ENCODE measurements at places on chromosomes 4 and X.

- DNase-seq = no peak
Measured at GRCh38 chrX:108347800-108348199, 90.4 kb downstream of the COL4A6 start.

DNA sequence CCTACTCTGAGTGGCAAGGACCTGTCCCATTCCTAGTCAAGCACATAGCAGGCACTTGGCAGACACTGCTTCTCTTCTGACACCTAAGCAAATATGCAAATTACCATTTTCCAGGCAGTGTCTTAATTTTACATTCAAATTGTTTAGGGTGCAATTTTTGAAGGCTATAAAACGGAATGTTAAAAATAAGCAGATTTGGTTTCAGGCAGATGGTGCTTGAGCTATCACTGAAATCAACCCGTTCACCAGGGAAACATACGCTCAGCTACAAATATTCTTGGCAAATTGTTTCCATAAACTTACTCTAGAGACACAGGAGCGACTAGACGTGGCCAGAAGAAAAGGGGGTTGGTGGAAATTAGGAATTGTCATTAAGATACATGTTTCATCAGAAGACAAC, 45.7 kb downstream of the BEND2 start:
- DNase-seq = no peak

- no peak for DNase-seq
Measured at GRCh38 chr4:26839534-26839951, 21.1 kb upstream of the STIM2 start.

- DNase-seq = peak; percentile 97
Measured at GRCh38 chr4:138405934-138406567, 163.9 kb upstream of the SLC7A11 start.

- DNase-seq = peak; percentile 43
Measured at GRCh38 chrX:23900220-23900797, 7.4 kb downstream of the APOO start.

- no peak for DNase-seq
Measured at GRCh38 chrX:48948589-48948988, 8.8 kb downstream of the OTUD5 start.

- DNase-seq = no peak
Measured at GRCh38 chrX:65551086-65551485, 16.5 kb upstream of the LAS1L start.

GRCh38 chr4:41567186-41567585, 29.2 kb downstream of the LIMCH1 start:
- DNase-seq = no peak

DNA sequence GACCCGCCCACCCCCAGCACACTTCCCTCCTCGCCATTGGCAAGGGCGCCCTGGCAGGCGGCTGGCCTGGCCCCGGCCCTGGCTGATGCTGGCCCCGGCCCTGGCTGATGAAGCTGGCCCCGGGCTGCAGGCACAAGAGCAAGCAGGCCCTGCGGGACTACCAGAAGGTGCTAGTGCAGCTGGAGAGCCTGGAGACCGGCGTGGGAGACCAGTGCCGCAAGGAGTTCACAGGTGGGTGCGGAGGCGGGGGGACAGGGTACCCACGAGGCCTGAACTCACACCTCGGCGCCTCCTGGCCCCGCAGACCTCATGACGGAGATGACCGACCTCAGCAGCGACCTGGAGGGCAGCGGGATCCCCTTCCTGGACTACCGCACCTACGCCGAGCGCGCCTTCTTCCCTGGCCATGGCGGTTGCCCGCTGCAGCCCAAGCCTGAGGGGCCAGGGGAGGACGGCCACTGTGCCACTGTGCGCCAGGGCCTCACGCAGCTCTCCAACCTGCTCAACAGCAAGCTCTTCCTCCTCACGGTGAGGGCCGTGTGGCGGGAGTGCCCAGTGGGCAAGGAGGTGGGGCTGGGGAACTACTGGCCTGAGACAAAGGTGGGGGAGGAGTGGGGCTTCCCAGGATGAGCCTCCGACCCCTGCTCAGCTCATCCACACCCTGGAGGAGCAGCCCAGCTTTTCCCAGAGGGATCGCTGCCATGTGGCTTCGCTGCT, 6.1 kb upstream of the SRPK3 start:
- no peak for DNase-seq

GRCh38 chrX:13076176-13076961, 31.9 kb upstream of the FAM9C start:
- no peak for DNase-seq

DNA sequence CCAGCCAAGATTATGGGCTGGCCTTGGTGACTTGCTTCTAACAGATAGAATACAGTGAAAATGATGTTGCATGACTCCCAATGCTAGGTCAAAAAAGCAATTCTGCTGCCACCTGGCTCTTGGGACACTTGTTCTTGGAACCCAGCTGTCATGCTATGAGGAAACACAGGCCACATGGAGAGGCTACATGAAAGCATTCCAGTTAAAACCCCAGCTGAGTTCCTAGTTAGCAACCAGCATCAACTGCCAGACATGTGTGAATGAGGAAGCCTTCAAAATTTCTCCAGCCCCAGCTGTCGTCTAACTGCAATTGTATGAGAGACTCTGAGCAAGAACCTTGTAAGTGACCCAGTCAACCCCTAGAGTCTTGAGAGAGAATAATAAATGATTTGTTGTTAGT, 105.2 kb upstream of the FGF16 start:
- peak; percentile 12 for DNase-seq

- no peak for DNase-seq
Measured at GRCh38 chrX:134591502-134591901, 66.8 kb downstream of the PLAC1 start.

- DNase-seq = no peak
Measured at GRCh38 chrX:90617710-90618325, 696.1 kb downstream of the TGIF2LX start.

DNA sequence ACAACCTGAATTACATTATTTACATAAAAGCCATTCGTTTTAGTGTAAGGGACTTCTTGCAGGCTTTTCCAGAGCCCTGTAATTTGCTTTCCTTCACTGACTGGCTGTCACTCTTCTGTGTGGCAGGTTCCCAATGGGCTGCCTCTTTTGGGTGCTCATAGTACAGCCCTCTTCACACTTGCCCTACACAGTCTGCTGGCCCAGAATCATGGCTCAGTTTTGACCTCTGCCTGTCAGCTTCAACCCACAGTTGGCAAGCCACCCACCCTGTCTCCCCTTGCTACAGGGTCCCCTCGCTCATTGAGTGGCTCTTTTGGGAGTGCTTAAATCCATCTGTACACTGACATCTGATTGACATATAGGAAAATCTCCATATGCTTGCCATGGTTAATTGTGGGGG, 97.9 kb downstream of the GBA3 start:
- no peak for DNase-seq

DNA sequence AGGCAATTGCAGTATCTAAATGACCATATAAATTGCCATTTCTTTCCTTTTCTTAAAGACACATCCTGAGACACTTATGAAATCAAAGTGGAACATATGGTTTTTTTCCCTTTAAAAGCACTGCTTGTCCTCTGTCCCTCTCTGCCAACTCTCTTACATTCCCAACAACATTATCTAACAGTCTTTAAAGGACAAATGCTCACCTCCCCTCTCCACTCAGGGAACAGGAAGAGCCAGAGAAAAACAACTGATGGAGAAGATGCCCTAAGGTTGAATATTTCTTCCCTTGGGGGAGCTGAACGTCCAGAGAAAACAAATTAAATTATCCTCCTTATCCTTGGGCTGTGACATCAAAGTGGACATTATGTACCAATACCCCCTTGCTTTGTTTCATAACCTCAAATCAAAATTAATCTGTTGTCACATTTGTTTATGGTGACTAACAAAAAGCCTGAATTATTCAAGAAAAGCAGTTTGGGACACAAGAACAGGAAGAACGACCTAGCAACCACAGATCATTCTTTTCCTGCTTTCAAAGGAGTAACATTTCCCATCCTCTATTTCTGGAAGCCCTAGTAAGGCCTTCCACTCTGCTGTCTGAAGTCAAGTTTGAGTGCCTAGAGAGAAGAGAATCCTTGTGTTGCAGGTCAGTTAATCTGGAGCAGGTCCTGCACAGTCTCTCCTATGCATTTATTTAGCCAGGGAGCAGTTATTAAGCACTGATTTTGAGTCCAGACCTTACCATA, 52.6 kb upstream of the PAGE1 start:
- no peak for DNase-seq

GRCh38 chrX:153517946-153518834, 748 bp downstream of the ATP2B3 start:
- DNase-seq = no peak

GRCh38 chrX:13051529-13052172, 7.2 kb upstream of the FAM9C start:
- peak; percentile 19 for DNase-seq

DNA sequence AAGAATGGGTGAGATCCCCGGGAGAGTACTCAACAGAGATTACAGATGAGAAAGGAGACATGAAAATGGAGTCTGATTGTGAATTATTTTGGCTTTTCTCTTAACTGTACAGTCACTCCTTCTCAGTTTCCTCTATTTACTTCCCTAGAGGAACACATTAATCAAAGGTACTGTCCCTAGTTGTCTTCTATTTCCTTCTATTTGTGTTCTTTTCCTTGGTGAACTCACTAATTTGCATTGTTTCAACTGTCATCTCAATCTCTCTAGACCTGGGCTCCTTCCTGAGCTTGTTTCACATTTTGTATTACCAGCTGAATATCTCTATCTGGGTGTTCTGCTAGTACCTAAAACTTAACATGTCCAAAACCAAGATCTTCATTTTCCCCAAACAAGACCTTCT, 59.8 kb downstream of the ABCB7 start:
- DNase-seq = no peak

- DNase-seq = peak; percentile 18
Measured at GRCh38 chr4:105709081-105709450, 482 bp downstream of the GSTCD start.

DNA sequence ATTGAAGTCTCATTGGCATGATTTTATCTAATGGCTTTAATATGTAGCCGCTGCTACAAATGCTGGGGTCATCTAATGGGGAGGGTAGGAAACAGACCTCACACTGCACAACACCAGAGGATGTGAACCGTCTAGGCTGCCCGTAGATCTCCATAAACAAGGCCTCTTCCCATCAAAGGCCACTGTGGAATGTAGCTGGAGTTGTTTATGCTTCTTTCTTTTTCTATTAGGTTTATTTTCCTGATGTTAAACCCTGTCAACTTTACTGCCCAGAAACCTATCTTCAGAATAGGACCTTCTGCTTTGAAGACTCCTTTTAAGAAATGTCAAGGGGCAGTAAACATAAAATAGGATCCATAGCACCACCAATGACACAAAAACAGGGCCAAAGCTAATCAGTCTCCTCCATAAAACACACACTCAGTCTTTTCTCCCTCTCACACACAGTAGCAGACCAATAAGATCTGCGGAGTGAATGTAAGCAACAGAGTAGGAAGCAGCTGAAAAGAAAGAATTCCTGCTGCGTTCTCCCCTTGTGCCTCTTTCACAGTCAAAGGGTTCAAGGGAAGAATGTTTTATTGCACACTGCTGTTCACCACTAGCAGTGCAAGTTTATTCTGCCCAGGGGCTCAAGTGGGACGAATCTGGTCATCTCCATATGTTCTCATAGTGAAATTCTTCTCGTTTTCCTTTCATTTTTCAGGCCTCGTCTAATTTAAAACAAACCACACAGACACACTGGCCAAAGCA, 72.2 kb downstream of the MAML3 start:
- DNase-seq = no peak

- peak; percentile 22 for DNase-seq
Measured at GRCh38 chrX:52271206-52271605, 86.5 kb downstream of the MAGED4 start.

DNA sequence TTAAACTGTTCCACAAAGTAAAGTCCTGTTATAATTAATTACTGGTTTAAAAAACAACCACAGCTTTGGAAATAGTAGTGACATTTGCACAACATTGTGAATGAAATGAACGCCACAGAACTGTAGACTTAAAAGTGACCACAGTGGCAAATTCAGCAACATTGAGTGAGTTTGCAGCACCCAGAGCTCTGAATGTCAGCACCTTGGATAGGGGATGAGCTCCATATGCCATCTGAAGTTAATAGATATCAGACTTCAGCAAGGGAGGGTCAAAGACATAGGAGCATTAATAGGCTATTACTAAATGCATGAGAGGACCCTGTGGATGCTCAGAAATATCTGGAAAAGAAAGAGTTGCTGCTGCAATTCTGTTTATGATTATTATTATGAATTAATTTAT, 55.3 kb upstream of the KCNIP4 start:
- DNase-seq = no peak

DNA sequence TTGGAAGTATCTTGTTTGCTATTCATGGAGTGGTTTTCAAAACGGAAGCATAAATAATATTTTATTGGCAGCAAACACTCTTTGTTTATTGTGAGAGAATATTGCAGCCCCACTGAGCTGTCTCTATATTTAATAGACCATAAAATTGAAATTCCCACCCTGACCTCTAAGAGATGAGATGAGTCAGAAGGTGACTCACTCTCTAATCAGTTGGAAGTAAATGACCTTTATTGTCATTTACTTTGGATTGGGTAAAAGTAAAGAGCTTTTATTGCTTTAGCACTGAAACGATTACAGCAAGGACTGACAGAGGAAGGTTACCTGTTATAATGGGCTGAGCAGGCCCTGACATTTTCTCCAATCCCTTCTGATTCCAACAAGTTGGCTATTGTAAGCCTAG, 55.0 kb downstream of the SYTL5 start:
- no peak for DNase-seq

GRCh38 chrX:77527233-77528001, 80.2 kb downstream of the FGF16 start:
- no peak for DNase-seq

GRCh38 chrX:66023385-66024091, 16.3 kb downstream of the VSIG4 start:
- DNase-seq = peak; percentile 23

DNA sequence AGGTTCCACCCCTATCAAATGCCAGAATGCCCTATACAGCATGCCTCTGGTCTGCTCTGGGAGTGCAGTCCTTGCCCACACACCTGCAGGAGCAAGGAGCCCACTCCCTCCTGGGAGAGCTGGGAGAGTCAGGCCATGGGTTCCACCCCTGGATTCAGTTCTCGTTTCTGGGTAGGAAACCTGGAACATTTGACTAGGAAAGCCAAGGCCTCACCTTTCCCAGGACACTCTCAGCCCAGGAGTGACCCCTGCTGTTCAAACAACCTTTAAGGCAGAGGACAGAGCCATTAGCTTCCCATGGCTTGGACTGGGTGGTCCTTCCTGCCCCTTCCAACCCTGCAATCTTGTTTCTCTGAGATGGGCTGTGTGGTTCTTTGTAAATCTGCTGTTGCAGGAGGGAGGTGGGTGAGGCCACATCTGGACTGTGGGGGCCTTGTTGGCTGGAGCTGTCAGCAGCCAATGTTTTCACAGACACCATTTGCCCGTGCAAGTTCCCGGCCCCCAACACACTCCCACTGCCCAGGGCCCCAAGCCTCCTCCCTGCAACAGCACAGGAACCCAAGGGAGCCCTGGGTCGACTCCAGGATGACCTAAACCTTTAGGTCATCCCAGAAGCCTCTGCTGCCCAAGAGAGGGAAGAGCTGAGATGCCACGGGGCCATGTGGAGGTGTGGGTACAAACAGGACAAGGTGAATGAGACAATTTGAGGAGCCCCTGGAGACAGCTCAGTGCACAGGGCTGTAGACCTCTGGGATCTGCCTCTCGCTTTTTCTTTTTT, 104.4 kb downstream of the PJA1 start:
- DNase-seq = no peak

GRCh38 chrX:23136816-23137215, 137.1 kb downstream of the DDX53 start:
- no peak for DNase-seq

GRCh38 chr4:40954088-40954668, 204.4 kb downstream of the NSUN7 start:
- no peak for DNase-seq

- DNase-seq = no peak
Measured at GRCh38 chr4:39205000-39205399, 22.7 kb downstream of the WDR19 start.
